Mucosa of descending colon (tissue), 3 donors: ENCODE measurements at places on chromosomes 7 and 10. TPM values are rescaled to one million over a fixed set of nuclear protein-coding genes. Genes with fewer than 3 reads are reported as not detected.

CHST3 gene
- total RNA-seq = 15.7 TPM

ZNF479 gene
- not detected for total RNA-seq

APBB1IP gene
- 2.9 TPM for total RNA-seq

MRPS24 gene
- 90.2 TPM for total RNA-seq

NPFFR1 gene
- 0.06 TPM for total RNA-seq

GSTO2 gene
- 18.3 TPM for total RNA-seq

RARRES2 gene
- total RNA-seq = 98.9 TPM

ANKRD61 gene
- not detected for total RNA-seq

ACTA2 gene
- total RNA-seq = 80.6 TPM

PIK3CG gene
- 5.5 TPM for total RNA-seq

FGFR2 gene
- 138 TPM for total RNA-seq

- no peak for DNase-seq
Observed at GRCh38 chr10:13201132-13201531, 33.0 kb downstream of the UCMA start.

GRCh38 chr7:122864016-122864415 is 22.2 kb downstream of the CADPS2 start:
- no peak for DNase-seq

GRCh38 chr10:89210794-89211425 is 3.8 kb upstream of the CH25H start:
- no peak for DNase-seq

DNA sequence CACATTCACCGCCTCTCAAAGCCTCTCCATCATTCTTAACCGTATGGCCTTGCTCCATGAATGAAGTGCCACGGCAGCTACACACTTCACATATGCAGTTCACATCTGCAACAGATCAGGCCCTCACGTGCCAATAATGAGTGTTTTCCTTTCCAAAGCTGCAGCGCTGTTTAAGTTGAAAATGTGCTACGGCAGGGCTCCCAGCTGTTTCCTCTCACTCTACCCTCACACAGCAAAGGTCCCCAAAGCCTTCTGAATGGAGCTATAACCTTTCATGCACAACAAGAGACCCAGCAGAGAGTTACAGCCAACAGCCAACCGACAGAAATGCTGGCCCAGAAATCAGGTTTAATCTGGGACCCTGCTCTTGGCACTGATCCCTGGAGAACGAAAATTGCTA is 236.1 kb downstream of the ELMO1 start:
- peak; percentile 13 for DNase-seq

GRCh38 chr7:37369906-37370305 is 78.8 kb downstream of the ELMO1 start:
- DNase-seq = no peak

DNA sequence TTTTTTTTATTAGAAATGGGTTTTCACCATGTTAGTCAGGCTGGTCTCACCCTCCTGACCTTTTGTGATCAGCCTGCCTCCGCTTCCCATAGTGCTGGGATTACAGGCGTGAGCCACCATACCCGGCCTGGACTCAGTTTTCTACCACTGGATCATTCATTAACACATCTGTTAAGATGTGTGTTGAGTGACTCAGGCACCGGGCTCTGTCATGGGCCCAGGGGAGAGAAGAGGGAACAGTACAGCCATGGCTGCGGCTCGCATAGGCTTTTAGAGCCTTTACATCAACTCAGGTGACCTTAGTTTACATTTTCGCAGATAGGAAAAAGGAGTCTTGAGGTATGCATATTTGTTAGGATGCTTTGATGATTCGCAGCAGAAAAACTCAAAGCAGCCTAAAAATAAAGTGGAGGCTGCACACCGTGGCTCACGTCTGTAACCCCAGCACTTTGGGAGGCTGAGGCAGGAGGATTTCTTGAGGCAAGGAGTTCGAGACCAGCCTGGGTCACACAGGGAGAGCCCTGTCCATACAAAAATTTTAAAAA is 3.1 kb upstream of the ARPC1B start:
- no peak for DNase-seq

- DNase-seq = no peak
Observed at GRCh38 chr7:27910326-27910725, 170.4 kb downstream of the TAX1BP1 start.
